ENCODE measurements at places on chromosomes 3 and 15.

DNA sequence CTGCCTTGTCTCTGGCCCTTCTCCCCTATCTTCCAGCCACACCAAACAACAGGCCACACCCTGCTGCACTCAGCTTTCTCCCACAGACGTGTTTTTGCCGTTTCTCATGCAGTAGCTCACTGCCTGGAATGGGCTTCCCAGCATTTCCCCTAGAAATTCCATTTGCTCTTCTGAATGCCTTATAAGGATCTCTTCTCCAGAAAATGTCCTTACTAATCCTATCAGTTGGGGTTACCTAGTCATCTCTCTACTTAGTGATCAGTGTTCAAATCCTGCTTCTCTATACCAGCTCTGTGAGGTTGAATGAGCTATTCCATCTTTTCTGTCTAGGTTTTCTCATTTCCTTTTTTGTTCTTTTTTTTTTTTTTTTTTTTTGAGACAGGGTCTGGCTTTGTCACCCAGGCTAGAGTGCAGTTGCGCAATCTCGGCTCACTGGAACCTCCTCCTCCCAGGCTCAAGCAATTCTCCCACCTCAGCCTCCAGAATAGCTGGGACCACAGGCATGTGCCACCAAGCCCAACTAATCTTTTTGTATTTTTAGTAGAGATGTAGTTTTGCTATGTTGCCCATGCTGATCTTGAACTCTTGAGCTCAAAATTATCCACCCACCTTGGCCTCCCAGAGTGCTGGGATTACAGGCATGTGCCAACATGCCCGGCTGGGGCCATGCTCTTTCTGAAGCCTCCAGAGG lies 98.2 kb upstream of the CHD2 start:
- no peak for DNase-seq

DNA sequence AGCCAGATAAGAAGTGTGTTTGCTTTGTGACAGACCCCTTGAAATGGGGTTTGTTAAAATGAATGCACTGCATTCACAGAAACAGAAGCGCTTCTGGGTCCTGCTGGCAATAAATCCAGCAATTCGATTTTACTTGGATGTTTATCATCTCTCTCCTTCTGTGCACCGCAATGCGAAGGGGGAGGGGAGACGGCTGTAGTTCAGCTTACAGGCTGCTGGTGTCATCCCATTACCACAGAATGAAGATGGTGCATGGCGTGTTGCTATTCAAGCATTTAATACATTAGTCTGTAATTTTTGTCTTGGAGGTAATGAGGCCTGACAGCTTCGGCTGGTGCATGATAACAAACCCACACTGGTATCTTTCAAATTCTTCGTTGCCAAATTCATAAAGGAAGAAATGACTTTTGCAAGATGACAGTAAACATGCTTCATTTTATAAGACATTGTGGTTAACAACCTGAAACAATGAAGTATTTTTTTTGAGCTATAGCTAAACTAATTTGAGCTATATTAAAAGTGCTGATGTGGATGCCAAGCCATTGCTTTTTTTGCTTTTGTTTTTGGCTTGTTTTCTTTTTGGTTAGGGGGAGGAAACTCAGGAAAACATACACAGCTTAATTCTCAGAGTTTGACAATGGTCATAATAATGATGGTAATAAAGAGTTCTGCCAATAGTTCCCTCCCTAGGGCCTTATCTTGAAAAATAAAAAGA lies 418.3 kb downstream of the OTOL1 start:
- DNase-seq = no peak

GRCh38 chr3:126558336-126559071 lies at the start of gene C3orf22:
TSS of gene C3orf22 (minus strand) at chr3:126558932. CDS start at chr3:126553390, 5,542 bp downstream.
- DNase-seq = no peak

- DNase-seq = no peak
Measured at GRCh38 chr3:32275506-32275905, 37.0 kb downstream of the CMTM8 start.
